ENCODE measurements at places on chromosomes 5 and 9.

DNA sequence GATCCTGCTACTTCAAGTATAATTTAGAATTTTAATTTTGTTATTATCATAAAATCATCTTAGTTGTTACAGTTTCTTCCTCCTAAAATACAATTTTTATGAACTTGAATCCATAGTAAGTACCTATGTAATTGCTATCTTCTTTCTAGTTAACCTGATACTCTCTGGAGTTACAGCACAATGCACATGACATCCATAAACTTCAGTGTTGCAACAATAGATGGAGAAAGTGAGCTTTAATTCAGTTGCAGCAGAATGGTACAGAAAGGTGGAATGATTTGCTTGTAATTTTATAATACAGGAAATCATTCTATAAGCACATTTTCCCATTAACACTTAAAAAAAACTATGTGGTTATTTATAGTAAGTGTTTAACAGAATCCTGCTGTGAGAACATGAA, 372.0 kb downstream of the CDH9 start:
- DNase-seq = no peak

DNA sequence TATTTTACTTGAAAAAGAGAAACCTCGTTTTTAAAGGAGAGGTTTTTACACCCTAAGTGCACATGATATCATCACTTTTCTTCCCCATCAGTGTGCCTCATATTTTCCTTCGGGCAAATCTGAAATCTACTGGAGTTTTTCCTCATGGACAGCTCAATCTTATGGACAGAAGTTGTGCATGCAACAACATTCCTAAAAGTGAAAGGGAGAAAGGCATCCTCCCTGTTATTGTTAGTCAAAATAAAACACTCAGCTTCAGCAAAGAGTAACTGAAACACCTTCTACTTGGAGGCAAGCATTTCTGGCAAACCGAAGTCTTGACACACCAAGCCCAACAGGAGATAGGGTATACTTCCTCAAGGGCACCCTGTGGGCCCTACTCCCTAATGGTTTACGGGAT, 217.9 kb downstream of the BNC2 start:
- DNase-seq = no peak

DNA sequence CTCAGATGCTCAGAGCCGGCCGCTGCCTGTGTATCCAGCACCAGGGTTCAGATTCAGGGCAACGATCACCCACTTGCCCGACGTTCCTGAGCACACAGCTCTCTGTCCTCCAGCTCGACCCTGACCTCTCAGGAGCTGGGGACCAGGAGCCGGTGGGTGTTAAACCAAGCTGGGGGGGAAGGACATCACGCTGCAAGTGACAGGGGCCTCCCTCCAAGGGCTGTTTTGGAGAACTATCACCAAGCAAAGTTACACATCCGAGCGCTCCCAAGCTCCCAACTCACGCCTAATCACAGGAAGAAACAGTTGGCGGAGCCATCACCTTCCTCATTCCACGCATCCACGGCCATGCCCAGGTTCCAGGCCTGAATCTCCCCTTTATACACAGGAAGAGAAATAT, 51.5 kb upstream of the ZNF354A start:
- no peak for DNase-seq

- no peak for DNase-seq
Observed at GRCh38 chr9:87068177-87068840, 121.0 kb upstream of the GAS1 start.

- DNase-seq = no peak
Observed at GRCh38 chr9:81410201-81410600, 279.1 kb downstream of the TLE1 start.

DNA sequence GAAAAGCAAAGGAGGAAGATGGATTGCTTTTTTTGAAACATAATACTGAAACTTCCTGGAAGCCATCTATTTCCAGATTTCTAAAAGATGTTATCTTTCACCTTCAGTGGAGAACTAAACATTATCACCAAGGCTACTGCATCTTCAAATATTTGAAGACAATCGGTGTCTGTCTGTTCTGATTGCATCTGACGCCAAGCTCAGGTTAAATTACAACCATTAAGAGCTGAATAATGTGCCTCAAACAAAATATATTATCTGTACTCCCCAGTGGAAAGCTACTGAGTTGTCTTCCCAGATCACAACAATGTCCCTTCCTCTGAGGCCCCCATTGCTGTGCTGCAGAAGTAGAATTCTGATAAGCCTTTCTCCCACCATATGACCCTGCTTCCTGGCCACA, 342.3 kb downstream of the PLK2 start:
- no peak for DNase-seq

- no peak for DNase-seq
Observed at GRCh38 chr5:34791761-34792244, 47.2 kb upstream of the TTC23L start.

GRCh38 chr5:137375741-137376526, 123.2 kb downstream of the SPOCK1 start:
- DNase-seq = no peak

DNA sequence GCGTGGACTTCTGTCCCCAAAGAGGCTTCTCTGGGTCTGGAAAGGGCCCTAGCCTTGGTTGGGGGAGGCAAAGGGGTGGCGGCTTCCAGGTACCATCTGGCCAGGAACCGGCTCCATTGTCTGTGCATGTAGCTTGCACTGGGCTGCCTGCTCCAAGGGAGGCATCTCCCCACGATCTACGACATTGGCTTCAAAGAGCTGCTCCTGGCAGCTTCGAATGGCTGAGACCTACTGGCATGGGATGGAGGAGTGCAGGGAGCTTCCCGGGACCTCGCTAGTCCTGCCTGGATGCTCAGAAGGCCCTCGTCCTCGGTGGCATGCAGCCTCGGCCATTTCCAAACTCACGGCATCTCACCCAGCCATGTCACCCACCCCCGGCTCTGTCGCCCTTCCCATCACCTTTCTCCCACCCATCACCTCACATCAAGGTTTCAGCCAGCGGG, 137.8 kb downstream of the KCNIP1 start:
- no peak for DNase-seq

GRCh38 chr5:173726846-173727557, 110.6 kb upstream of the BOD1 start:
- no peak for DNase-seq

- no peak for DNase-seq
Observed at GRCh38 chr5:1545126-1545804, 21.5 kb upstream of the LPCAT1 start.

GRCh38 chr5:52799358-52799982, 11.8 kb downstream of the ITGA1 start:
- DNase-seq = no peak

DNA sequence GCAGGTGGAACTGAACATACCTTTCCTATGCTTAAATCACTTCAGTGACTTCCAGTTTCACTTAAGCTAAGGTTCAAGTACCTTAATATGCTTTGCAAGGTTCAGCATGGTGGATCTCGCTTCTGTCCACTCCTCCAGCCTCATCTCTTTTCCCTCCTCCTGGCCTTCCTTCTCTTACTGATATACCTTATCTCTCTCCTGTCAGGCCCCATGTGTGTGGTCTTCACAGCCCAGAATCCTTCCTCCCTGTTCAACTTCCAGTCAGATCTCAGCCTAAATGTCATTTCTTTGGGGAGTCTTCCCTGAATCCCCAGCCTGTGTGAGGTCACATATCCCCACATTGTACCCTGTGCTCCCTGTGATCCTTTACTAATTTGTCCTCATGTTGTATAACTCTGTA, 87.7 kb downstream of the ANGPTL2 start:
- no peak for DNase-seq

GRCh38 chr5:71697967-71698366, 21.1 kb upstream of the CARTPT start:
- DNase-seq = no peak

- DNase-seq = peak; percentile 19
Observed at GRCh38 chr5:157366741-157367674, 93.0 kb upstream of the NIPAL4 start.

GRCh38 chr5:27592231-27592630, 553.8 kb upstream of the CDH9 start:
- DNase-seq = no peak

DNA sequence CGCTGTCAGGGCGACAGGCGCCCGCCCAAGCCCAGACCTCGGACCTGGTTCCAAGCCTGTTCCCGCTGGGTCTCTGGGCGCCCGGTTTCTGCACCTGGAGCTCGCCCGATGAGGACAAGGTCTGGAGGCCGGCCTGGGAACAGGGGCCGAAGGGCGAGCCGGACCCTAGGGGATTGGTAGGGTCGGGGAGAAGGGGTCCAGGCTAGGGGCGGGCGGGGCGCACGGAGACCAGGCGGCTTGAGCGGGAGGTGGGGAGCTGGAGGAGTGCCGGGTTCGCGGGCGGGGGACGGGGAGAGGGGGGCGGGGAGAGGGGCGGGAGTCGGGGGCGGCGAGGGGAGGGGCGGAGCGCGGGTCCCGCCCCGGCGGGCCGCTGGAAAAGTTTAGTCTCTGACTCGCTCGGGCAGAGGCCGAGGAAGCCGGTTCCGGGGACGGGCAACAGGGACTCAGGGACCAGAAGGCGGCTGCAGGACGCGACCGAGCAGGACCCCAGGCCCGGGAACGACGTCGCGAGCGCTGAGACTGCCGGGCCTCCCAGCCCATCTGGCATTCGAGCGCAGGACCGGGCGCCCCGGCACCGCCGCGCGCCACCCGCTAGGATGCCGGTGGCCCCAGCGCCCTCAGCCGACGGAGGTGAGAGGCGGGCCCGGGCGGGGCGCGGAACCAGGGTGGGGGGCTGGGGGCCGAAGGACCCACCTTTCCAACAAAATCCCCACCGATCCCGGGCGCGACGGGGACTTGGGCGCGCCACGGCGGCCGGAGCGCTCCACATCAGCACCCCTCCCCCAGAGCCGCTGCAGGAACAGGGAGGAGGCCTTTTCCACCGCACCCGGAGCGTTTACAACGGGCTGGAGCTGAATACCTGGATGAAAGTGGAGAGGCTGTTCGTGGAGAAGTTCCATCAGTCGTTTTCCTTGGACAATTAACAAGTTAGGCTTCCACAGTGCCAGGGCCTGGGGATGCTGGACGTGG, at the start of gene S1PR3:
Gene S1PR3 (plus strand): TSS at position 403 of the 969 bp plus-strand sequence. CDS start 9,733 bp downstream, outside the sequence.
- no peak for DNase-seq

- peak; percentile 41 for DNase-seq
Observed at GRCh38 chr9:110767559-110768063, 99.0 kb downstream of the MUSK start.

GRCh38 chr9:27726244-27727081, 153.2 kb upstream of the C9orf72 start:
- DNase-seq = peak; percentile 57

GRCh38 chr9:120571443-120572257, 8.3 kb downstream of the CDK5RAP2 start:
- no peak for DNase-seq

DNA sequence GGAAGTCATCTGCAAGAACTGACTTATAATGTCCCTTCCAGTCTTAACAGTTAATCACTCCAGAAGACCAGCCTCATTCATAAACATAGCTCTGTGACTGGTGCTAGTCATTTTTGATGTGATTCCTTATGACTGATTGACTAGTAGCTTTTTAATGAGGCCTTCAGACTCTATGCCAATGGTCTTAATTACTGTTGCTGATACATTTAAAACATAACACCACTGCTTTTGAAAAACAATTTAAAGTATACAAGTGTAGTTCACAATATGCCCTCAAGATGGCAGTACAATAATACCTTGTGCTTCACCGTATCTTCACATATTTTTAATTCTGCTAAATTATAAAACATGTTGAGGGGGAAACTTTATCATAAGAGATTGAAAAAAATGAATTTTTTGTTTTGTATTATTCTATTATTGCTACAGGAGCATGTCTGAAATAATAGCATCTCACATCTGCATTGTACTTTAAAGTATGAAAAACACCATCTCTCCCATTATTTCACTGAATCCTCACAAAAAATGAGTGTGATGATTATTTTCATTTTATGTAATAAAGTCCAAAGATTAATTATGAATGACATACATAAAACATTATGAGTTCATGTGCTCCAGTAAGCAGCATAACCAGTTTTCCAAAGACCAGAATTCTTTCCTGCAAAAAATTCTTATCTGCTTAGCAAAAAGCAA, 55.2 kb upstream of the SHISAL2B start:
- peak; percentile 55 for DNase-seq

DNA sequence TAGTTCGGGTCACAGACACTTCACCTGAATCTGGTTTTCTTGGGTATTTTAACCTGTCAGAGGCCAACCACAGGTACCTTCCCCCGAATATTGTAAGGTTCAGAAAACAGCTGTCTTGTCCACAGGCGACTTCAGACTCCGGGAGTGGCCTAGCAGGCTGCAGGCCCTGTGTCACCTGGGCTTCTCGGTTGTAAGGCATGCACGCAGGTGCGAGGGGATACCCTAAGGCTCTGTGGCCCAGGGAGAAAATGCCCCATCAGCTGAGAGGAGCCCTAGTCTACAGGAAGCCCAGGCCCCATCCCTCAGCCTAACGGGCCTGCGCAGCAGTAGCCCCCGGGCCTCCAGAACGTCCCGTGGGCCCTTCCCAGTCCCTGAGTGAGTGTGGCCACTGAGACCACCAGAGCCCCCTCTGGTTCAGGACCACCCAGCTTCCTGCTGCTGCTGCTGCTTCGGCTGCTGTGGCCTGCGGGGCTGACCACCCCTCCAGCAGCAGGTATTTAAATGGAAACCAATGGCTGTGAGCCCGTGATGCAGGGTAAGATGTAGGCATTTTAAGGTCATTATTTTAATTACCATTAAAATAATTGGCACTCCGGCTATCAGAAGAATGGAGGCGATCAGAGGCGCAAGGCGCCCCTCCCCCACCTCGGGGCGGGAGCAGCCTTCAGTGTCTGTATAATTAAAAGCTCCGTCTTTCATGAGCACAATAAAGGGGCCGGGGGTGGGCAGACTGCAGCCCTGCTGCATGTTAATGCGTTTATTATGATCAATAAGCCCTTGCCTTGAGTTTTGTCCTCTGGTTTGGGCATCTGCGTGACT, 65.4 kb downstream of the PSMB7 start:
- DNase-seq = no peak

DNA sequence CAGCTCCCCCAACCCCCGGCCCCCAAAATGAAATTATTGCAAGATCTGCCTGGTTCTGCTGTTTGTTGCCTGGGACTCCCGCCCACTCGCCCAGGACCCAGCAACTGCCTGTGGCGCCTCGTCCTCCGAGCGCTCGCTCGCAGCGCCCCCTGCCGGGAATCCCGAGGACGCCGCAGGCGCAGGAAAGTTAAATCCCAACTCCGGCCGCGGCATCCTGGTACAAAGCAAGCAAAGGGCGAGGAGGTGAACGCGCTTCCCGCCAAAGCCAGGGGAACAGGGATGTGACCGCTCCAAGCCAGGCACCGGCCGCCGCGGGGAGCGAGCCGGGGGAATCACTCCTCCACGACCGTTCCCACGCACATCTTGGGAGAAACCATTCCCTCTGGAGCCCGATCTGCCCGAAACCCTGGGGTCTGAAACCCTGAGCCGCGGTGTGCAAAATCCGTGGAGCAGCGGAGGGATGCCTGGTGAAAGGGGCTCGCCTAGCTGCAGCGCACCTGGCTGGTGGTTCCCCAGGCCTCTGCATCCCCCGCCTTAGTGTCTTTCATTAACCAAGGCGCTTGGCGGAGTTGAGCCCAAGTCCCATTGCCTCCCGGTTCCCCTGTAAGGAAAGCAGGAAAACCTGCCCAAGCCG, 1.3 kb downstream of the SEMA5A start:
- peak; percentile 41 for DNase-seq

GRCh38 chr5:107669096-107670031, 1.4 kb downstream of the EFNA5 start:
- DNase-seq = no peak

Measured in hematopoietic multipotent progenitor cell treated with erythropoietin and hydrocortisone succinate and interleukin-3 and kit ligand, for 8 days (in vitro differentiated cells).